ENCODE measurements at places on chromosomes 6 and 20. TPM values are rescaled to one million over a fixed set of nuclear protein-coding genes. Genes with fewer than 3 reads are reported as not detected.

The CST7 gene
- total RNA-seq, result 1.0 TPM

The GNMT gene
- not detected for total RNA-seq

The RAB44 gene
- not detected for total RNA-seq

The MBOAT1 gene
- total RNA-seq, result 8.7 TPM

The MUC22 gene
- total RNA-seq, result not detected

The PGBD1 gene
- 6.1 TPM for total RNA-seq

Measured in HT1080 (cell line).